Retinal pigment epithelial cell (primary cell): ENCODE measurements at places on chromosomes 5 and 9.

- DNase-seq: no peak
These were observed 36.4 kb downstream of the ADAMTS12 start for GRCh38 chr5:33855396-33855795.

GRCh38 chr5:55988979-55989638 is 5.7 kb downstream of the IL6ST start:
- no peak for DNase-seq

- no peak for DNase-seq
These were observed 7.4 kb downstream of the TLX3 start for GRCh38 chr5:171316258-171317121.

GRCh38 chr5:110817459-110817858 is 78.7 kb downstream of the SLC25A46 start:
- no peak for DNase-seq

DNA sequence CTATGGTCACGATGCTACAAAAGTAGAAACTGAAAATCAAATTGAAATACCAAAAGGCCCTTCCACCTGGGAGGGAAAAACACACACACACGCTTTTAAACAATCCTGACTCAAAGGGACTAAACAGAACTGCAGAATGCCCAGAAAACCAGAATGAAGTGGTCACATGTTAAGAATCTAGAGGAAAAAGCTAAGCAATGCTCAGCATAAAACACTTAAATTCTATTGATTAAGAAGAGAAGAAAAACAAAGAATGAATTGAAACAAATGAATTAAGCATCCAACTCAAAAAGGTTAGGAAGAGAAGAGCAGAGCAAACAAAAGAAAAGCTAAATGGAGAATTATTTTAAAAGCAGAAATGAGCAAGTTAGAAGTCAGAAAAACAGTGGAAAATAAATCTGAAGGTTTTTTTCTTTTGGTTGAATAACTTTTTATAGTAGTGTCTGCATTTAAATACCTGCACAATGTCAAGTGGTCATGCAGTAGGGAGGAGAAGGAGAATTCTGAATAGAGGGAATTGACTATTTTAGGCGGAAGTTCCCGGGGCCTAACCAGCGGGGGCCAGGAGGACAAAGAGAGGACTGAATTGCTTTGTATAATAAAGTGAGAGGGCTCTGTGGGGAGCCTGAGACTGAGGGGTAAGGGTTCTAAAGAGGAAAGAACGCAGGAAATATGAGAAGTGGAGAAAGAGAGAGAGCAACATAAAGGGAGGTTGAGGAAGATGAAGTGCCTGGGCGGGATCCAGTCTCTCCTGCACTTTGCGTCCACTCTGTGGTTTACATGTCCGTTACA is 146.8 kb downstream of the ATPSCKMT start:
- DNase-seq: no peak

GRCh38 chr5:147559749-147560148 is 49.9 kb upstream of the DPYSL3 start:
- DNase-seq: no peak

GRCh38 chr5:31033295-31033694 is 160.2 kb upstream of the CDH6 start:
- DNase-seq: no peak

DNA sequence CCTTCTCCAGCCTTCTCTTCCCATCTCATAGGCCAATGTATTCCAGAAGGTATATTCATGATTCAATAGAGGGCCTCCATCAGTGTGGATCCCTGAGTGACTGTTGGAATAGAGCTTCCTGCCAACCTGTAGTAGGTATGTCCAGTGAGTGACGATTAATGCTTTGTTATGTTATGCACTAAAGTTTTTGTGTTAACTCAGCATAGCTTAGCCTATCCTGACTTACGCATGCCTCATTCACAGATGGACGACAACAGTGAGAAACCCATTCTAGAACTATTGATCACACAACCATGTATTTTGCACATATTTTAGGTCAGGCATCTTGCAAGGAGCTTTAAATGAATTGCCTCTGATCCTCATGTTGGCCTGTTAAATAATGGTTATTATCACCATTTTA is 225.5 kb upstream of the TRIM32 start:
- DNase-seq: no peak

DNA sequence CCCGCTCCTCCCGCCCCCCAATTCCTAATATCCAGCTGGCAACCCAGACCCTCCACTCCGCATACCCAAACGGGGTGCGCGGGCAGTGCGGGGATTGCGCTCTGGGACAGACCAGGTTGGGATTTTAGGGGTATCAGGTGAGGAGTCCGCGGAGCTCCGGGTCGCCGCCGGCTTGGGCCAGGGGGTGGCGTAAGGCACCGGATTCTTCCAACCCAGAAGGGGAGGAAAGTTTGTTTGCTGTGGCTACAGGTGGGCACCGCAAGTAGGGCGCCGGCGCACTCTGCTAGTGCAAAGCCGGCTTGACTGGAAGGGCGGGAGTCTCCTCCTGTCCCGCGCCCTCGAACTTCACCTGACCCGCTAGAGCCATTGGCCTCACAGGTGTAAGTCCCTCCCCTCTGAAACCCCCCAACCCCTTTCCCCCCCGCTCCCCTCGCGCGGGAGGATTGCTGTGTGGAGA is 709 bp downstream of the IQGAP2 start:
- no peak for DNase-seq

GRCh38 chr5:62286834-62287233 is 19.2 kb upstream of the KIF2A start:
- no peak for DNase-seq

DNA sequence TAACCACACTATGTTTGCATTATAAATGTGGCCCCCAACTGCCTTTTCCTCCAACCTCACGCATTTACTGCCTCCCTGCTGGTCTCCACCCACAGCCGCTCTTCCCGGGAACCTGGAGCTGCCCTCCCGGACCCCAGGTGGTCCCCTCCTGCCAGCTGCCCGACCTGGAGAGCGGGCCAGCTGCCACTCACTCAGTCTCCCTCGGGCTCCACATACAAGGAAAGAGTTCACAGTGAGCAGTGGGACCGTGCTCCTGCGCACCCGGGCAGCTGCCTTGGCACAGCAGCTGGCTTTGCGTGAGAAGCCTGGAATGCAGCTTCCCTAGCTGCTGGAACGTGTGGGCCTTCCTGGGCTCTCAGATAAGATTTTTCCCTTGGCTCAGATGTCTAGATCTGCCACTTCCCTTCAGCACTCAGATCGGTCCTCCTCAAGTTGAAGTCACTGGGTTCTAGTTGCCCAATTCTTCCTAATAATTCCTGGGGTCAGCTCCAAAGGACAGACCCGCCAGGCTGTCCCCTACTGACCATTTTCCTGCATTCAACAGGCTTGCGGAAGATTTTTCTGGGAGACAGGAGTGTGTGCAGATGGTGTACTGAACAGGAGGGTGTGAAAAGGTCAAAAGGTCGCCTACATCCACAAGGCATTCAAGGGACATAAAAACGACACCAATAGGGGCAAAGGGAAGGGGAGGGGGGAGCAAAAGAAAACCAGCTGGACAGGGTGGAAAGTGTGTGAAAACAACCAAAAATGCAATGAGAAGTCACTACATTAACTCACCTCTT is 69.1 kb downstream of the MYO10 start:
- no peak for DNase-seq

GRCh38 chr5:35066260-35066795 is 18.6 kb upstream of the AGXT2 start:
- DNase-seq: no peak

DNA sequence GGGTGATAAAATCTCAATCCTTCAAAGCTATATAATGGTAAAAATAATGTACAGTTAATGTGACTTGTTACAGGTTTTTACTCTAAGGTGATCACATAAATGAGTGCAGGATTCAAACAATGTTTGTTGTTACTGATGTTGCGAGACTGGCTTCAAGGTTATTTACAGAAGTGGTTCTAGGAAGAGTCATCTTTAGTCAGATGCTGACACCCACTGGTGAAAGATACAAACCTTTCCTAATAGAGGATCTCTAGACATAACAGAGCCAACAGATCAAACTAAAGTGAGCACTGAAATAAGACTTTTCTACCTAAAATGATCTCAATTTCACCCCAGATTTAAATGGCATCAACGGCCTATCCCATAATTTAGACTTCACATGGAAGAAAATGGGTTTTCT is 20.2 kb downstream of the ARSB start:
- no peak for DNase-seq

GRCh38 chr9:87007711-87008366 is 60.5 kb upstream of the GAS1 start:
- no peak for DNase-seq

DNA sequence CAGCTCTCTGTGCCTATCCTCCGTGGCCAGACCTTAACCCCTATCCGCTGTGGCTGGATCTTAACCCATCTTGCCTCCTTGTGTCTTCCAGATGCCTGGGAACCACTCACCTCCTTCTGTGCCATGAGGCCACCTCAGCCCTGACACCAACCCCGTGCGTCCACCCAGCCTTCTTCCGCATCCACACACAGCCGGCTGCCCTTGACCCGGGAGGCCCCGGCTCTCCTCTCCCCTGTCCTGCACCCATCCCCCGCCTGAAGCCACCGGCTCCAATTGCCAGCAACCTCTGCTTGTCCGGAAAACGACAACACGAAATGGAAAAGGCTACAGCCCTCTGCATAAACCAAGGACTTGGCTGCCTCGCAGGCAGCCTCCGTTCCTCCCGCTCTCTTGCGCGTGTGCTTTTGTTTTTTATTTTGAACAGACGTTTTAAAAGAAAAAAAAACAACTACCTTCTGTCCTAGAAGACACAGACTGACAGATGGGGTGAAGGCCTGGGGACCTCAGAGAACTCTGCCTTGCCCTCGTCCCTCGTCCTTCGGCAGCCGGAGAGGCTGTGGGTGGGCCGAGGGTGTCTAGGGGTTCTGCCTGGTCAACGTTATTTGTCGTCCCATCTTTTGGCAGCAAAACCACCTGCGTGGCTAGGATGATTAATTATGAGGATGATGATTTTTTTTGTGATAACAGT is 32.5 kb upstream of the HMCN2 start:
- no peak for DNase-seq

GRCh38 chr9:12882430-12882829 is 107.6 kb downstream of the LURAP1L start:
- DNase-seq: no peak

- DNase-seq: no peak
These were observed 28.1 kb downstream of the ARHGAP26 start for GRCh38 chr5:142798099-142798770.

- no peak for DNase-seq
These were observed 231.6 kb upstream of the TAS2R1 start for GRCh38 chr5:9861666-9862256.

DNA sequence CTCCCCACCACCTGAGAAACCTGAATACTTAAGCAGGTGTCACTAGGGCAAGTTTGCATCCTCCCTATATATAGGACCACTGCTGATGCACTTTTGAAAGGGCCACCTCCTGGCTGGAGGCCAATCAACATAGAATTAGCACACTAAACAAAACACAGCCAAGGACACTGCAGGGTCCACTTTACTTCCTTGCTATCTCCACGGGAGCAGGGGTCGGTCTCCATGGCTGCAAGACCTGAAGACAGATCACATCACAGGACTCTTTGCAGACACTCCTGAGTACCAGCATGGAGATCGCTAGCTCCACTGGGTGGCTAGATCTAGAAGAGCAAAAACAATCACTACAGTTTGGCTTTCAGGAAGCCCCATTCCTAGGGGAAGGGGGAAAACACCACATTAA is 72.3 kb downstream of the C9orf153 start:
- no peak for DNase-seq

- no peak for DNase-seq
These were observed 23.5 kb downstream of the GRAMD2B start for GRCh38 chr5:126446498-126447224.

DNA sequence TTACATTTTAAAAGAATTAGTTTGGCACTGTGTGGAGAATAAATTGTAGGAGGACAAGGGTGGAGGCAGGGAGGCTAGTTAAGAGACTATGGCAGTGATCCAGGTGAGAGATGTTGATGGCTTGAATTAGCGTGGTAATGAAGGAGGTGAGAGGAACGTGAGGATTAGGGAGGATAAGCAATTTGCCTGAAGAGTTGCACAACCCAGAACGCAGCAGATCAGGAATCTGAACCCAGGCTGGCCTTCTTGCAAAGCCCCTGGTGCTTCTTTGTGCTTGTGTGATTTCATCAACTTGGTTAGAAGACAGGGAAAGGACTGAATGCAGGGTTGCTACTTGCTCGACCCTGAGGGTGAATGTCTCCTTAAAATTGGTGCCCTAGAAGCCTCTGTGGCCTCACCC is 6.9 kb upstream of the SCAMP1 start:
- no peak for DNase-seq

- DNase-seq: no peak
These were observed 23.8 kb downstream of the IFNA5 start for GRCh38 chr9:21281275-21281674.

- DNase-seq: no peak
These were observed 612.9 kb downstream of the DNAH5 start for GRCh38 chr5:13331585-13331984.

DNA sequence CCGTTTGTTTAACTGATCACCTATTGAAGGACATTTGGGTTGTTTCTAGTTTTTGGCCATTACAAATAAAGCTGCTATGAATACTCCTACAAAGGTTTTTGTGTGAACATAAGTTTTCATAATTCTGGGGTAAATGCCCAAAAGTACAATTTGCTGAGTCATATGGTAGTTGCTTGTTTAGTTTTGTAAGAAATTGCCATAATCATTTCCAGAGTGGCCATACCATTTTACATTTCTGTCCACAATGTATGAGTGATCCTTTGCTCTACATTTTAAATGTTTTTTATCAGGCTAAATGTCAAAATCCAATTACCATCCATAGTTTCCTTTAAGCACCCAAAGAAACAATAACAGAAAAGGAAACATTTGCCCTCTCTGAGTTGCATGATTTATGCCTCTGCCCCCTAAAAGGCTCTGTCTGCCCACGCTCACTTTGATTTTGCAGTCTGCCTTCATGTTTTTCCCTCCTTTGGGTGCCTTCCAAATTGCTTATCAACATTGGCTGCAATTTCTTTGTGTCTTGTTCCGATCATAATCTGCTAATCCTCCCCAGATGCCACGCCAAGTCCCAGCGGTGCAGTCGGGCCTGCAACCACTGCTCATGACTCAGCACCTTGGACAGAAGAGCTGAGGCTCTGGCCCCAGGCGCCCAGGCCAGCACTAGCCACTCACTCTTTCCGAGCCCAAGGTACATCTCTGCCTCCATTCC is 339.2 kb downstream of the PIK3R1 start:
- peak; percentile 68 for DNase-seq
